Activated CD4-positive, alpha-beta T cell treated with anti-CD3 and anti-CD28 coated beads, Interleukin-2, amount 50 U/mL, for 24 hours (primary cell): ENCODE measurements at places on chromosomes 11 and 22.

- DNase-seq: no peak
These were observed 17.2 kb downstream of the CNTF start for GRCh38 chr11:58639669-58640068.

DNA sequence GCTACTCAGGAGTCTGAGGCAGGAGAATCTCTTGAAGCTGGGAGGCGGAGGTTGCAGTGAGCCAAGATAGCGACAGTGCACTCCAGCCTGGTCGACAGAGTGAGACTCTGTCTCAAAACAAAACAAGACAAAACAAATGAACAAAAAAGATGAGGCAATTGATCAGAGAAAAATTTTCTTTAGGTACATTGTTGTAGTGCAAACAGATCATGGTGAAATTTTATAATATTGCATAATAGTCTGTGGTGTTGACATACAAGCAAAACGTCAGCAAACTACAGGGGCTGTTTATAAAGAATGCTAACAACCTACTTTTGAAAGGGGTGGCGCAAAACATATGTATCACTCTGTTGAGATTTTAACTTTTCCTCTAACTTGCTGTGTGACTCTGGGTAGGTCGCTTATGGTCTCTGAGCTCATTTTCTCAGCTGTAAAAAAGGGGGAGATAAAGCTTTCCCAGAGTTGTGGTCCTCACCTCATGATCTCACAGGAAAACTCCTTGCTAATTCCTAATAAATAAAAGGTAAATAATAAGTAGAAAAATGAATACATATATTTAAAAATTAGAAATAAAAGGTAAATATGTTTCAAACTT is 64.8 kb upstream of the NUP160 start:
- no peak for DNase-seq

GRCh38 chr11:46912526-46913150 is 5.7 kb downstream of the LRP4 start:
- DNase-seq: no peak

DNA sequence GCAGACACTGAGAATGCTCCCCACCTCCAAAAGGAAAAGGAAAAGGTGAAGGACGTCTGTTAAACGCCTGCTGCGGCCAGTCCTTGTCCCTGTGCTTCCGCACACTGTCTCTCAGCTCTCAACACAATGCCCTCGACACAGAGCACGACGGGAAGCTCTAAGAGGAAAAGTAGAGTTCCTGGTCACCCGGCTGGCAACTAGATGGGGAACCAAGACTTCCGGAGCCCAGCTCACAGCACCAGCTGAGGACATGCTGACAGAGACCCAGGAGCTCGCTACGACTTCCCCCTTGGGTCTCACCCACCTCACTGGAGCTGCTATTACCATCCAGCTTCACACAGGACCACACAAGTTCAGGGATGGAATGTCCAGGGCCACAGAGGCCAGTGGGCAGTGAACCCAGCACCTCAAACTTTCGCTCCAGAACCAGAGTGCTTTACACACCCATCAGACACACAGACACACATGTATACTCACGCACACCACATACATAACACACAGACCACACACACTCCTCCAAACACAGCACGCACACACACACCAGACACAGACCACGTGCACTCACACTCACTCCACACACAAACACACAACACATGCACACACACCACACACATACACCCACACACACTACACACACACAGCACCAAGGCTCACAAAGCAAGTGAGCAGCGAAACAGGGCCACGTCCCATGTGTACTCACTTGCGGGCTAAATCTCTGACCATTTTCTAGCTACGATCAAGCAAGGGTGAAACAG is 9.6 kb downstream of the SULT4A1 start:
- DNase-seq: no peak

GRCh38 chr11:33778675-33779074 is 4.4 kb upstream of the FBXO3 start:
- DNase-seq: no peak

DNA sequence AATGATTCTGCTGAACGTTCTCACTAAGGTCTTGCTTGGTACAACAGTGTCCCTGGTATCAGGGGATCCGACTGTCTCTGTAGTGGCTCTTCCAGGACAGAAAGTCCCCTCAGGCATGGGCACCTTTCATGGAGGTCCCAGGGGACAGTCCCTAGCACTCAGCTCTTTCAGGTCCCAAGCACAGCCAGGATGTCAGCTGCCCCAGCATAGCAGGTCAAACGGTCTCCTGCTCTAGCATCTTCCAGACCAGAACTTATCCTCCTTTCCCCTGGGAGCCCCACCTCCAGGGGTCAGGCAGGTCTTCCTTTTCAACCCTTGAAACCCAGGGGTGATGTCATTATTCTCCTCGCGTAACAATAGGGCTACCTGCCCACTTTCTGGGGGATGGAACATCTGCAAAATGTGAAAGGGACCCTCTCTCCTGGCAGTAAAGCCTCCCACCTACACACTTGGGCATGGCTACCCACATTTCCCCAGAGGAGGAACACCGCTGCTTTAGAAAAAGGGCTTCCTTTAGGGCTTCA is 24.7 kb upstream of the CRYBB3 start:
- no peak for DNase-seq
